ENCODE measurements at places on chromosomes 3 and 15.

DNA sequence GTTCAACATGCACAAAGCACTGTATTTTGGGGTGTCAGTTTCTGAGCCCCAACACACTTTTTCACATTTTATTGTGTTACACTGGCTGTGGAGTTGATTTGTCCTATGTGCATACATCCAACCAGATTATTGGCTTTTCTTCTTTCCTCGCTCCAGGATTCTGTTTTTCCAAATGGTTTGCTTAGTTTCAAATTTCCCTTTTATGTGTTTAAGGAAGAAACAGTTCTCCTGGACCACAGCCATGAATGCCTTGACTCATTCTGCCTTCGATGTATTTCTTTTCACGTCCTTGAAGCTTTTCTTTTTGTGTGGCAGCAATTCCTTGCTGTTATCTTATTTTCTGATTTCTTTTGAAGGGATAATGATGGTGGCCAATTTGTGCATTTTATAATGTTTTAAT is 53.8 kb downstream of the CACNA2D3 start:
- DNase-seq: no peak

DNA sequence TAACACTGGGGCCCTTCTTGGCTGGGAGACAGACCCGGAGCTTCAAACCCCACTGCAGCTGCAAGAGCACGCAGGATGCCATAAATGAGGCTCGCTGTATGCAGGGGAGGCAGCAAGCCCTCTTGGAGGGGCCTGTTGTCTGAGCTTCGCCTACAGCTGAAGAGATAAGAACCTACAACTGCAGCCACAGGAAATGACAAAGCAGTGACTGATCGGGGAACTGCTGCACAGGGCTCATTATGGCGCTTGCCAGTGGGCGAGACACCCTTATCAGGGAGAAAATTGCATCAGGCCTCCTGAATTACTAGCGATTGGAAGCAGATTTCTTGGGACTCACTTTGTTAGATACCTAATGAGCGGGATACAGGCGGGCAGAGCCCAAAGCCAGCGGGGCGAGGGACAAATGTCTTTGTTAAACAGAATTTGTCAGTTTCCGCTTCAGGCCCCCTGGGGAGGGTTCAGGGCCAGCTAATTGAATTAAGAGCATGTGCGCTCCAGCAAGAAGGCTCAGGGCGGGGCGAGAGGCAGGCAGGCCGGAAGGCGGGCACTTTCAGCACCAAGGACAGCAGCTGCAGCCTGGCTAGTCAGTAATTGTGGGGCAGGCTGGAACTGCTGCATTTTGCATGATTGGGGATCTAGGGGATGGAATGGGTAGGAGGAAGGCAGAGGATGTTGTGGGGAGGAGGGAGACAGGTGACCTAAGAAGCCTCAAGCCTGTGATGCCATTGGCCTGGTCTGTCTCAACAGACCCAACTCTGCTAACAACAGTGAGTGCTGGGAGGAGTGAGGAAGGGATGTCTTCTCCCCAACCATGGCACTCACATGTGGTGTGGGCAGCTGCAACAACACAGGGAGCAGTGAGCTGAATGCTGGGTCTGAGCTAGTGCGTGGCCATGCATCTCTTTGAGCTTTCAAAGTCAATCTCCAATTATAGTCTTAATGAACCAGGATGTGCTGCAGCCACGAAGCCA is 55.3 kb downstream of the CCDC33 start:
- peak; percentile 67 for DNase-seq

- DNase-seq: no peak
Measured at GRCh38 chr3:148439254-148439822, 258.4 kb upstream of the AGTR1 start.

DNA sequence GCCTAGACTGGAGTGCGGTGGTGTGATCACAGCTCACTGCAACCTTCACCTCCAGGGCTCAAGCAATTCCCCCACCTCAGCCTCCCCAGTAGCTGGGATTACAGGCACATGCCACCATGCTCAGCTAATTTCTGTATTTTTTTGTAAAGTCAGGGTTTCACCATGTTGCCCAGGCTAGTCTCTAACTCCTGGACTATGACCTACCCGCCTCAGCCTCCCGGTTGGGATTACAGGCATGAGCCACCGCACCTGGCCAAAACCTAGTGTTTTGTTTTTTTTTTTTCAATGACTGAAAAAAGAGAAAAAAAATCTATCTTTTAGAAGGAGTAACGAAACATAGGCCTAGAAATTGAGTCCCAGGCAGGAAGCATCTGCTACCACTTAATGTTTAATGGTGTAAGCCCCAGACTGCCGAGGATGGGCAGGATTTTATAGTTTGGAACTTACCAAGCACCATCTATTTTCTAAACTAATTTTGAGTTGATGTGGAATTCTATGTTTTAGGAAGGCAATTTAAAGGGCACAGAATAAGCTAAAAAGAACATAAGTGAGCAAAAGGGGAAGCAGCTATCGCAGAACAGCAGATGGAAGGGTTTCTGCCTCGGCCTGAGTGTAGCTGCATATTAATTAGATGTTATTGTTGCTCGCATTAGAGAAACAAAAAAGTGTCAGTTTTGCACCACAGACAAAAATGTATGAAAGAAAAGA is 24.2 kb upstream of the CA12 start:
- DNase-seq: no peak

DNA sequence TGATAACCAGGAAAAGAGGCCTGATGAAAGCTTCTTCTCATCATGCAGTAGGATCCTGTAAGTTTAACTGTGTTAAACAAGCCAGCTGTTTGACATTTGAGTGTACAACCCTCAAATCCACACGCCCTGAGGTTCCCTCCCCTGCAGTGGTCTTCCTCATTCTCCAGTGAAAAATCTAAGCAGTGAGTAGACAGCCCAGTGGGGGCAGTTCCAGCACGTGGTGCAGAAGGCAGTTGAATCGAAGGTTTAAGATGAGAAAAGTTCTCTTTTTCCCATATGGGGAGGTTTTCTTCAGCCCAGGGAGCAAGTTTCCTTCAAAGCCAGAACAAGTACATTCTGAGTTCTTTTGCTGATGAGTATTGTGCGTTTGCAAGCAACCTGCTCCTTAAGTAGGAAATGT is 174.5 kb downstream of the NR2F2 start:
- DNase-seq: no peak

DNA sequence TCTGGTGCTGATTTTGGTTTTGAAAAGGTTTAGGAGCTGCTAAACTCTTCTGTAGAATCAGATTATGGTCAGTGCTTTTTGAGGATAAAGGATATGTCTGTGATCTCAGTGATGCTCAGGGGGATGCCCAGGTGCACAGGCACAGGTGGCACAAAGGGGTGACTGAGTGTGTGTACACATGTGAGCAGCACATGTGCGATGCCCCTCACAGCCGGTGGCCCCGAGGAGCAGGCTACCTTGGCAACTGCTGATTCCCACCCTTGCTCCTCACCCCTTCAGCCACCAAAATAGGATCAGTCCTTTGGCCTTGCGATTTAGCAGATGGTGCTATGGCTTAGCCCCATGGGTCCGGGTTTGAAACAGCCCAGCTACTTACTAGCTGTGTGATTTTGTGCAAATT is 51.1 kb downstream of the POMGNT2 start:
- DNase-seq: no peak

GRCh38 chr3:183254487-183255347 is 1.7 kb downstream of the B3GNT5 start:
- DNase-seq: peak; percentile 22

- DNase-seq: no peak
Measured at GRCh38 chr3:48460517-48460902, 14.0 kb downstream of the ATRIP start.

- DNase-seq: no peak
Measured at GRCh38 chr15:27742751-27743477, 356.2 kb downstream of the OCA2 start.

DNA sequence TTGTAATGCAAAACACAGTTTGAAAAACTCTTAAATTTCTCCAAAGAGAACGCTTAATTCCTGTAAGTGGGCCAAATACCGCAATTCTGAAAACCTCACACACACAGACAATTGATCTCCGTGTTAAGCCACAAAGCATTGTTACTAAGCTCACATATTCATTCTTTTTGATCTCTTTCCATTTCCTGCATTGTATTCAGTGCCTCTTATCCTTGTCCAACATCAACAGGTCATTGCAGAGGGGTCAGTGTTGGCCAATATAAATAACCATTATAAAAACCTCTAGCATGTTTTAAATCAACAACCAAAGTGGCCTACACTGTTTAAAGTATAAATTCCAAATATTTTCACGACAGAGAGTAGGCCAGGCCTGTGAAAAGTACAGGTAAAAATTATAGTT is 171.1 kb downstream of the PDZRN3 start:
- no peak for DNase-seq

DNA sequence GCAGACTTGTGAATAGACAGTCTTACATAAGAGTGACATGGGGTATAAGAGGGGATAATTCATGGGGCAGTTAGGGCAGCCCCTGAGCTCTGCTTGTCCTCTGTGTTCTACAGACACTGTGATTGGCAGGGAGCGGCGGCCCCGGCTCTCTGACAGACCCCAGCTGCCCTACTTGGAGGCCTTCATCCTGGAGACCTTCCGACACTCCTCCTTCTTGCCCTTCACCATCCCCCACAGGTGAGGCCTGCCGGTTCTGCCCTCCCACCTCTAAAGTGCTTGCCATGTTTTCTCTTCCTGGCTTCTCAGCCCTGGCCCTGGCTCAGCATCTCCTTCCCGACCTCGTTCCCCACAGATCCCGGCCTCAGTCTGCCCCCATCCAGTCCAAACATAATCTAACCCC is 3.4 kb downstream of the CYP1A2 start:
- DNase-seq: no peak

DNA sequence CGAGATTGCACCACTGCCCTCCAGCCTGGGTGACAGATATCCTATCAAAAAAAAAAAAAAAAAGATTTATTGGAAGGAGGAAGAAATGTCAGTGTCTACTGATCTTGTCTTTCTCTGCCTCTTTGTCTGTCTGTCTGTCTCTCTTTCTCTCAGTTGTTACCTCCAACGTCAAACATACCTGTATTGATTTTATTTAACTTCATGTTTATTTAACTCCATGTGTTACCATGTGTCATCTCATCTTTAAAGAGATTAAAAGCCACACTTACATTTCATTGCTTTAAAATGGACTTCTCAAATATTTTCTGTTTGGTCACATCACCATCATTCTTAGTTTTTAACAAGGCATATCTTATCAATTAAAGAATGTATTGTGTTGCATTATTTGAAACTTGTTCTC is 9.4 kb downstream of the CLDN11 start:
- no peak for DNase-seq

- no peak for DNase-seq
Measured at GRCh38 chr3:47028146-47028545, 48.7 kb downstream of the NBEAL2 start.

- no peak for DNase-seq
Measured at GRCh38 chr3:51581524-51581923, 43.0 kb downstream of the RAD54L2 start.

GRCh38 chr3:43247561-43248184 is 38.7 kb upstream of the SNRK start:
- no peak for DNase-seq

- DNase-seq: peak; percentile 15
Measured at GRCh38 chr3:119588112-119588511, 8.8 kb downstream of the ADPRH start.

GRCh38 chr3:14885307-14885706 is 62.1 kb upstream of the NR2C2 start:
- no peak for DNase-seq

DNA sequence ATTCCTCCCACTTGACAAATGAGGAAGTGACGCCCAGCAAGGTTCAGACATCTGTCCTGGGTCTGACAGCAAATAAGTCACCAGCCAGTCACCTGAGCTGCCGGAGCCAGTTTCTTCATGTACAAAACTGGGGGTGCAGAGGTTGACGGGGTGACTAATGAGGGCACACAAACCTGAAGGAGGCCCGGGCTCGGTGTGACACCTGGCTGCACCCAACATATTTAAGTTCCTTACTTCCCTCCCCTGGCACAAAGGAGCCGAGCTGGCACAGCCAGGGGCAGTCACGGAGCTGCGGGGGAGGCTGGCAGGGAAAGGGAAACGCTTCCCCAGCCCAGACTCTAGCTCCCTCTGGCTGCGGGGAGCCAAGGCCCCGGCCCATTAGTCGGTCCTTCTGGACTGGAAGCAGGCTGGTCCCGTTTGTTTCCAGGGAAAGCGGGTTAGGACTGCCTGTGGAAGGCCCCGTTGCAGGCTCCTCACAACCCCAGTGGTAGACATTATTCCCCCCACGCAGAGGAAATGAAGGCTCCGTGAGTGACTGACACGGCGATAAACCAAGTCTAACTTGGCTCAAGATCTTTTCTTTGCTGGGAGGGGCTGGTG is 2.3 kb downstream of the FBXL22 start:
- DNase-seq: peak; percentile 45

Measured in stimulated activated CD4-positive, alpha-beta T cell treated with anti-CD3 and anti-CD28 coated beads, Interleukin-4, amount 100 ng/mL, for 1 hour (primary cell).